NCI-H2081 (cell line): ENCODE measurements at places on chromosomes 7 and 10.
A peak's percentile ranks its signal among the peaks of the same experiment; 100 is the strongest.

GRCh38 chr10:33286157-33286934 lies 48.1 kb downstream of the NRP1 start:
- no peak for DNase-seq

DNA sequence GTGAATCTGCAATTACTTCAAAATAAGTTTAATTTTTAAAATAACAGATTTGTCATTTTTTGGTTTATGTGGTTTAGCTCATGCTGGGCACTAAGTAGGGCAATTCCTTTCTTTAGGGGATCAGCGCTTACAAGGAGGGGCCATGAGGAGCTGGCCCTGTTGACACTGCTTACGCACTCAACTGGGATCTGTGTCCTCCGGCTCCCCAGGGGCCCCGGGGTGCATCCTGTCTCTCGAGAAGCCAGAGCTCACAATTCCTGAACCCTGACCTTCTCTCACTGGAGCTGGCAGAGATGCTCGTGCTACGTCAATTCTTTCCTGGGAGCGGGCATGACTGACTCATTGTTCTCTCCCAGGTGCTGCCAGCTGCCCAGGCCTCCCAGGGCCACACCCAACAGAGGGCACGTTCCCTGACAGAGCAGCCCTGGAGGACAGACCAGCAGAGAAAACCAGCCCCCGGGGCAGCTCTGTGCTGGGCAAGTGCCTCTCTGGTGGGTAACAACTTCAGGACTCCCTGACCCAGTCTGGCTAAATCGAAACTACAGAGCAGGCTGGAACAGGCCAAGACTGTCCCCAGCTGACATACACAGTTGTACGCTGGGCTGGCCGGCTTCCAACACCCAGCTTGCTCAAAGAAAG lies 36.8 kb downstream of the CTBP2 start:
- peak; percentile 34 for DNase-seq

DNA sequence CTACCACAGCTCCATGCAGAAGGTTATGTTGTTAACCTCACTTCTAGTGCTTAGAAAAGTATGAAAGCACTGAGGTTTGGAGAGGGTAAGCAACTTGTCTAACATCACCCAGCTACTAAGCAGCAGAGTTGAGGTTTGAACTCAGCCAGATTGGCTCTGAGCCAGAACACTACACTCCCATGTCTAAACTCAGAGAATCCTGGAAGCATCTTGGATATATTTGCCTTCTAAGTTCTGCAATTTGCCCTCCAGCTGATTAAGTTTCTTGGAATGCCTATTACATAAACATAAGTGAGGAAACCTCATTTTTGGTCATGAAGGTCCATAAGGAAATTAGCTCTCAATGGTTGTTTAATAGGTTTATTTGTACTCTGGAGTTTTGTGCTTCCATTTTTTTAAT lies 78.1 kb upstream of the PHYHIPL start:
- no peak for DNase-seq

DNA sequence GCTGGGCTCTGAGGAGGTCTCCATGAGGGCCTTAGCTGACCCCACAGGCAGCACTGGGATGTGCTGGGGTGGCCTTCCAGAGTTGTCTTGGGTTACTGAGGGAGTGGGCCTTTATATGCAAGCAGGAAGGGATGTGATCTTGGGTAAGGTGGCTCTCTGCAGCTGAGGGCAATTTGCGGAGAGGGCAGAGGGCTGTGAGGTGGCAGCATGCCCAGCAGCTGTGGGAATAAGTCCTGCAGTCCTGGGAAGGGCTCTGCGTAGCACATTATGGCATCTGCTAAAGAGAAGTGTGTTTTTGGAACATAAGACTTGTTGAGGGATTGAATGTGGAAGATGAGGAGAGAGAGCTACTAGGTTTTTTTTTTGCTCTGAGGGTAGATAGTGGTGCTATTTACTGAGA lies 99.6 kb upstream of the KMT2E start:
- DNase-seq = no peak

GRCh38 chr7:40836218-40836617 lies 701.4 kb downstream of the SUGCT start:
- DNase-seq = no peak

DNA sequence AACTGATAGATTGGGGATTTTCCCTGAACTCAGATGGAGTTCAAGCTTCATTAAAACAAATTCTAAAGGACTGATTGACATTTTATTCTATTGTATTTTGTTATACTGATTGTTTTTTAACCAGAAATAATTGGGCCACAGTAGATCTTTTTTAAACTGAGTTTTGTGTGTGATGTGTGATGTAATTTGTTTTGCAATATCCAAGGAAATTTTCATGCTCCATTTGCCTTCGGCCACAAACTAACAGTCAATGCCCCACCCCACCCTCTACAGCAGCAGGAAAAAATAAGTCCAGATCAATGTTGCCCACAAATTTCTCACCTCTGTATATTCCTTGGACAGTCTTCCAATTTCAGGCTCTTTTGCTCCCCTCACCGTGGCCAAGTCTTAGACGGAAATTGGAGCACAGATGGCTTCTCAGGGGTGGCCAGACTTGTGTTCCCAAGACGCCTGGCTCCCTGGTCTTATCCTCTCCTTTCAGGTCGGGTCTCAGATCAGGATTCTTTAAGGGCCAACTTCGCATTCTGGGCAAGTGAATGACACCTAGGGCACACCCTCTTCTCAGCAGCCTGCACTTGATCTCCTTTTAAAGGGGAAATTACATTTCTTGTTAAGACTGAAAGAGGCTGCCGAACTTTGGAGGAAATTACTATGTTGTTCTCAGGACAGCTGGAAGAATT lies at the start of gene SVOPL:
Gene SVOPL, minus strand, starts transcription at position 506 of the 680 bp plus-strand sequence. CDS start 22,317 bp downstream, outside the sequence.
- no peak for DNase-seq

- no peak for DNase-seq
Measured at GRCh38 chr10:62819141-62819920, 3.2 kb upstream of the EGR2 start.

DNA sequence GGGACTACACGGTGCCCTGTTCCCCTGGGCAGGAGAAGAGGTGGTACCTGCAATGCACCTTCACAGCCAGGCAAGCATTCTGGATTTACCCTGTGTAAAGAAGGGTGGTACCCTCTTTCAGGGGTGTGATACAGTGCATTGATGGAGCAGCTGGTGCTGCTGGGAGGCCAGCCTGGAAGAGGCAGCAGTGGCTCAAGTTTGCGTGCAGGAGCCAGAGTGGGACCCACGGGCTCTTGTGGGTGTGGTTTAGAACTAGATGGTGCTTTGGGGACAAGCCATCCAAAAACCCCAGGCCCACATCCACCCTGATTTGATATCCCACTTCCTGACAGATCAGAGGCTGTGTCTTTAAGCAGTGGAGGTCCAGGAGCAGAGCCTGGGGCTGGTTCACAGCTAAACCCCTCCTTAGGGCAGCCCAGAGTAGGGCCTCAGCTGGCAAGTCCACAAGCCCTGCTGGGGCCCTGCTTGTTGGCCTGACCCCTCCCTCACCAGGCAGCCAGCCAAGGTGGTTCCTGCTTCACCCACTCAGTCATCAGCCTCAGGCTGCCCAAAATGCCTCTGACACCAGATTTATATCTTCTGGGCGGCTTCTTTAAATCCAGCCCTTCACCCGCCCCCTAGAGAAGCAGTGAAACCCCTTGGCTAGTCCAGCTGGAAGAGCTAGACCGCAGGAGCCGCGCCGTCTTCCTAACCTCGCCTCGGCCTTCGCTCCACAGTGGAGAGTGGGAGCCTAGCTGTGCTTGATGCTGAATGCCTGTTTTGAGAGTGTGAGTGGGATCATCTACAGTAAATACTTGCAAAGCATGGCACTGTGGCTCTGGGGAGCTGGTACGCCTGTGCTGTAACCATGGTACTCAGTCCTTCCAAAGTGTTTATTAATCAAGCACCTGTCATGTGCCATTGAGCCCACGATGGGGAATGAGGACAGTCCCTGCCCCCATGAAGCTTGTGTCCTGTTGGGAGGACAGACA lies 1.4 kb upstream of the ASIC3 start:
- DNase-seq = peak; percentile 51

GRCh38 chr7:94436018-94436604 lies 41.4 kb downstream of the COL1A2 start:
- peak; percentile 82 for DNase-seq

GRCh38 chr7:32256811-32257210 lies 186.6 kb upstream of the PDE1C start:
- no peak for DNase-seq

- DNase-seq = no peak
Measured at GRCh38 chr10:22391600-22391999, 46.3 kb downstream of the SPAG6 start.
